Hippocampal formation (tissue), 2 donors: ENCODE measurements at places on chromosomes 5 and 9.

DNA sequence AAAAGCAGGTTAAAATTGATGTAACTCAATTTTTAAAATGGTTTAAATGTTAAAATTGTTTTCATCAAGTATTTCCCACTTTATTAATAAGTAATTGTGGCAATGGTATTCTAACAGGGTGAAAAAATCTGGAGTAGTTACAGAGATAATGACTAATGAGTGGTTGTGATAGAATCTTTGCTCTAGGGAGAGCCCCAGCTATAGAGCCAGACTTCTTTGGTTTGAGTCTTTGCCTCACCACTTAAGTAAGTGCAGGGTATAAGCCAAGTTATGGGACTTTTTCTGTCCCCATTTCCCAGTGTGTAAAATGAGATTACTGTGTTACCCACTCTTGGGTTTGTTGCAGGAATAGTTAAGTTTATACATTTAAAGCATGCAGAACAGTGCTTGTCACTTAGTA lies 158.1 kb downstream of the FER start:
- no peak for DNase-seq

DNA sequence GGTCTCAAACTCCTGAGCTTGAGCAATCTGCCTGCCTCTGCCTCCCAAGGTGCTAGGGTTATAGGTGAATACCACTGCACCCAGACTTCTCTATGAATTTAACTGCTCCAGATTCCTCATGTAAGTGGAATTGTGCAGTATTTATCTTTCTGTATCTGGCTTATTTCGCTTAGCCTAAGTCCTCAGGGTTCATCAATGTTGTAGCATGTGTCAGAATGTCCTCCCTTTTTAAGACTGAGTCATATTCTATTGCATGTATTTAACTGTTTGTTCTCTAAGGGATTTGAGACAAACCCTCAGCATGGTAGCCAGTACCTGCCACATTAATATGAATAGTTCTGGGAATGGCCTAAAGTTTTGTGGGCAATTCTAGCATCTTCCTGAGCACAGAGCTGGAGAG lies 53.9 kb upstream of the TUT7 start:
- DNase-seq: no peak

DNA sequence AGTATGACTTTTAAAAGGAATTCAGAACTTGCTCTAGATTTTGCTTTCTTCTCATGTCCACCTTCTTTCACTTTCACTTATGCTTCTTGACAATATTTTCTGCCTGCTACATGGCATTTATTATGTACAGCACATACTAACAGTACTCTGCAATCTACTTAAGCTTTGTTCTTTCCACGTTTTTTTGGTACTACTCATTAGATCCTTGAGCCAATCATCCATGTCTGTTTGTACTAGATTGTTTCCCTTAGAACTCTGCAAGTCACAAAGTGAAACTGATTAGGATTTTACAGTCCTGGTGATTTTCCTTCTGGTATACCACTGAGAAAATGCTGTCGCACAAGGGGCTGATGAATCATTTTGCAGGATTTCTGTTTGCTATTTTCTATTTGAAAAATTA lies 78.3 kb downstream of the PARP8 start:
- DNase-seq: peak; percentile 18

- no peak for DNase-seq
Observed at GRCh38 chr9:85114799-85115198, 445.3 kb downstream of the NTRK2 start.

GRCh38 chr5:88658886-88659285 lies 224.1 kb downstream of the MEF2C start:
- DNase-seq: no peak

DNA sequence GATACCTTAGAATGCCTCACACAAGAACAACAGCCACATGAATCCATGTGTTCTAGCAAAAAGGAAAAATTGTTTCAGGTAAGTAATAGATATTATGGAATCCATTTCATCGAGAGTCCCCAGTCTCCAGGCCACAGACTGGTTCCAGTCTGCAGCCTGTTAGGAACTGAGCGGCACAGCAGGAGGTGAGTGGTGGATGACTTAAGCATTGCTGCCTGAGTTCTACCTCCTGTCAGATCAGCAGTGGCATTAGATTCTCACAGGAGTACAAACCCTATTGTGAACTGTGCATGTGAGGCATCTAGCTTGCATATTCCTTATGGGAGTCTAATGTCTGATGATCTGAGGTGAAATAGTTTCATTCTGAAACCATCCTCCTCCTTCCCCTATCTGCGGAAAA lies 207.0 kb downstream of the CSNK1G3 start:
- no peak for DNase-seq

GRCh38 chr9:111621895-111622480 lies 9.1 kb upstream of the DNAJC25 start:
- DNase-seq: no peak
